ENCODE measurements at places on chromosomes 13 and 19.

DNA sequence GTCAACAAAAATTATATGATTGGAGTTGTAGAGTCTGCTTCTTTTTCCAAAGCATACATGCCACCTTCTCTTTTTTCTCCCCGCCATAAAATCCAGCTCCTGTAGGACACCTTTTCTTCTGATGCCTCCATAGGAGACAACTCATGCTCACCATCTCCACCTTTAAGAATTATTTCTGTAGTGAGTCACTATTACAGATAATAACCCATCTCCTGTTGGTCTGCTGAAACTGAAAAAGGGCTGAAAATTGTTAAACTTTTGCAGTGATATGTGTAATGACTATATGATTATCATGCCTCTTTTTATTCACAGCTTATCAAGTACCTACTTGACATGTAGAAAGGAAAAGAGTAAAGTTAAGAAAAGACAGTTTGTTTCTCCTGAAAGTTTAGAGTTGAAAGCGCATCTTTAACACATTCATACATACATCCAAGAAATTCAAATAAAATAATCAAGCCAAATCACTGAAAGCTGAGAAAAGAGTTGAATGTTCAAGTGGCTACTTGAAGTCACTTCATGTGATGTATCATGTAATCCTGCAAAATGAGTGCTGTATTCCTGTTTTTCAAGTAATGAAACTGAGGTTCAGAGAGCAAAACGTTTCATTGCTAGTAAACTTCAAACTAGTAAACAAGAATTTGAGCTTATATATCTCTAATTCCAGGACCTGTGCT is 35.5 kb upstream of the LPAR6 start:
- no peak for DNase-seq

GRCh38 chr13:40275636-40276035 is 390.8 kb downstream of the FOXO1 start:
- no peak for DNase-seq

DNA sequence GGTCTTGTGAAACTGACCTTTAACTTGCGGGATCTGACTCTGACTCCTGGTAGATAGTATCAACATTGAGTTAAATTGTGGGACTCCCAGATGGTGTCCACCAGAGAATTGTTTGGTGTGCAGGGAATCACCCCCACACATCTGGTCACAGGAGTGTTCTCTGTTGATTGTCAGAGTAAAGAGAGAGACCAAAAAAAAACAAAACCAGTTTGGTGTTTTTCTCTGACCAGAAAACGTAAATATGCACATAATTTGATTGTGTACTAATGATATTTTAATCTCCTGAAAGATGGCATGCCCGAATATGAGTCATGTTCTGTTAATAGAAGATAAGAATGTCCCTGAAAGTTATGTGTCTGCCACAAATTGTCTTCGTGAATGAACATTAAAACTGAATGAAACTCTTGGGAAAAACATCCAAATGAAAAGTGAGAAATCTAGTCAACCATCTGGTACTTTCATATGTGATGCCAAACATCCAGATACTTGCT is 118.5 kb upstream of the GPC6 start:
- DNase-seq: peak; percentile 1

GRCh38 chr13:65784088-65784816 is 1445.9 kb downstream of the PCDH9 start:
- DNase-seq: no peak

DNA sequence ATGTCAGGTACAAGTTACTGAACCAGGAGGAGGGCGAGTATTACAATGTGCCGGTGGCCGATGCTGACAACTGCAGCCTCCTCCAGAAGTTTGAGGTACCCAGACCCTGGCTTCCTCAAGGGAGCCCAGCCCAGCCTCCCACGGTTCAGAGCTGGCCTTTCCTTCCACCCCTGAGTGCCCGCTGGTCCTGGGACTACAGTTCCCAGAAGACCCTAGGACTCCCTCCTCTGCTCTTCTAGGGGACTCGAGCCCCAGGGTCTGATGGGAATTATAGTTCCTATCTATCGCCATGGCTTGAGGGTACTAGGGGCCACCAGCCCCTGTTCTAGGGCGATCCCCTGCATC is 11.0 kb downstream of the PRKCG start:
- DNase-seq: no peak

All from hematopoietic multipotent progenitor cell treated with erythropoietin and hydrocortisone succinate and interleukin-3 and kit ligand, for 8 days (in vitro differentiated cells).